ENCODE measurements at places on chromosomes 1 and 21. TPM values are rescaled to one million over a fixed set of nuclear protein-coding genes. Genes with fewer than 3 reads are reported as not detected.

CGN gene
- total RNA-seq: 10.7 TPM

SPTA1 gene
- not detected for total RNA-seq

VAV3 gene
- 7.3 TPM for total RNA-seq

OPTC gene
- not detected for total RNA-seq

PTGER3 gene
- total RNA-seq: not detected

ACTN2 gene
- total RNA-seq: not detected

HES3 gene
- total RNA-seq: 0.78 TPM

LEFTY1 gene
- total RNA-seq: not detected

GPR157 gene
- 15.1 TPM for total RNA-seq

CD34 gene
- not detected for total RNA-seq

FCRL6 gene
- total RNA-seq: not detected

AGBL4 gene
- not detected for total RNA-seq

LDLRAD1 gene
- total RNA-seq: 0.42 TPM

BATF3 gene
- not detected for total RNA-seq

SFPQ gene
- 179 TPM for total RNA-seq

SLC66A1 gene
- 13.7 TPM for total RNA-seq

OR6N1 gene
- not detected for total RNA-seq

CD164L2 gene
- 6.3 TPM for total RNA-seq

TPTE gene
- total RNA-seq: not detected

NFASC gene
- 4.0 TPM for total RNA-seq

TRPM2 gene
- total RNA-seq: not detected

RBP7 gene
- total RNA-seq: not detected

UCK2 gene
- 76.5 TPM for total RNA-seq

SLC25A34 gene
- total RNA-seq: 0.14 TPM

Measured in airway epithelial cell (primary cell).